IMR-90 (cell line): ENCODE measurements at places on chromosomes 7 and 10.

- no peak for DNase-seq
Observed at GRCh38 chr10:326894-327635, 191.8 kb downstream of the ZMYND11 start.

GRCh38 chr10:119480667-119481066 is 61.9 kb downstream of the RGS10 start:
- DNase-seq, result no peak

DNA sequence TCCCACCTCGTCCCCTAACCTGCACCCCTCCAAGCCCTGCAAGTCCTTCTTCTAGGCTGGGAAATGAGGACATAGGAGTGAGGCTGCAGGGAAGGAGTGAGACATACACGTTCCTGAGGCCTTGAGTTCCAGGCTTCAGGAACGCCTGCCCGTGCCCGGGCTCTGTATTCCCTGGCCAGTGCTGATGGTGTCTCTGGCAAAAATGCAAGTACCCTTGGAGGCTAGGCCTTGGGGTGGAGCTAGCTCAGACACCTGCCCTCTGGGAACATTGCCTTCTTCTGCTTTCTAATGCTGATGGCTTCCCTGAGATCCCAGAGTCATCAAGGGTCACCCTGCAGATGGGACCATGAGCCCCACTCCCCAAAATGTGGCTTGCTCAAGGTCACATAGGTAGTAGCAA is 76.0 kb downstream of the GRK5 start:
- DNase-seq, result no peak

DNA sequence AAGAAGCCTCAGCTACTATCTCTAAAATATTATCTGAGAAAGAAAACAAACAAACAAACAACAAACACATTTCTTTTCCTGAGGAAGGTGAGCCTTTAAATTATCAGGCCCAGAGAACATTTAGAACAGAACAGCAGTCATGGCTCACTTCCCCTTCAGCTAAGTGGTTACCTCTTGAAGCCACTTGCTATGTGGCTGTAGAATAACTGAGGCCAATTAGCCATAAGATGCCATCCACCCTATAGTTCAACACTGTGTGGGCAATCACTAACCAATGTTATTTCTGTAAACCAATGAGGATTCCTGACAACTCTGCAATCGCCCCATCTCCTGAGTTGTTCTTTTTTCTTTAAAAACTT is 3.7 kb upstream of the UPP1 start:
- DNase-seq, result no peak

DNA sequence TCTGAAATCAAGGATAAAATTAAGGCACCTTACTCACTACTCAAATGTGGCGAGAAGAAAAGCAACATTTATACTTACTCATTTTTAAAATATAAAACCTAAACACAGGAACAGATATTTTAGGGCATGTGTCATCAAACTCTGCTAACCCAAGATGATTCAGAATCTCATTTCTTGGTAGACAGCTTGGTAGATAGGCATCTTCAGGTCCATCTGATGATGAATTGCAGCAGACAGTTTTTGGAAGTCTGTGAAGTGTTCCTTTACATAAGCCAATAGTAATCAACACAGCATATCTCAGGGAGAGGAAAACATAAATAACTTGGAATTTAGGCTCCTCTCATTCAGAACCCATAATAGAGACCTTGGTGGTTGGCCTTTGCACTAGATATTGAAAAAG is 3.4 kb downstream of the HIPK2 start:
- peak; percentile 90 for DNase-seq

DNA sequence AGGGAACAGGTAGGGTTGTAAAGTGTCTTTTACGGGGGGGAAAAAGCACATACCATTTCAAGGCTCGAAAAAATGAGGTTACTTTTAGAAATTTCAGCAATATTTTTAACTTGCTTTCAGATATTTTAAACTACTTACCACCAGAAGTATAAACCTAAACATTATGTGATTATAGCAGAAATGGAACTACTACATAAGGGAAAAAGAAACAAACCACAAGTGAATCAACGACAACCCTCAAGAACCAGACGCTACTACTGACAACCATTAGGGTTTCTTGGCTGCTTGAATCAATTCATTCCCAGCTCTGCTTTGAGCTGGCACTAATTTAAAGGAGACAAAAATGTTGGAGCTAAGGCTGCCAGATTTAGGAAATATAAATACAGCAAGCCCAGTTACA is 80.1 kb downstream of the ZFAND4 start:
- DNase-seq, result no peak

DNA sequence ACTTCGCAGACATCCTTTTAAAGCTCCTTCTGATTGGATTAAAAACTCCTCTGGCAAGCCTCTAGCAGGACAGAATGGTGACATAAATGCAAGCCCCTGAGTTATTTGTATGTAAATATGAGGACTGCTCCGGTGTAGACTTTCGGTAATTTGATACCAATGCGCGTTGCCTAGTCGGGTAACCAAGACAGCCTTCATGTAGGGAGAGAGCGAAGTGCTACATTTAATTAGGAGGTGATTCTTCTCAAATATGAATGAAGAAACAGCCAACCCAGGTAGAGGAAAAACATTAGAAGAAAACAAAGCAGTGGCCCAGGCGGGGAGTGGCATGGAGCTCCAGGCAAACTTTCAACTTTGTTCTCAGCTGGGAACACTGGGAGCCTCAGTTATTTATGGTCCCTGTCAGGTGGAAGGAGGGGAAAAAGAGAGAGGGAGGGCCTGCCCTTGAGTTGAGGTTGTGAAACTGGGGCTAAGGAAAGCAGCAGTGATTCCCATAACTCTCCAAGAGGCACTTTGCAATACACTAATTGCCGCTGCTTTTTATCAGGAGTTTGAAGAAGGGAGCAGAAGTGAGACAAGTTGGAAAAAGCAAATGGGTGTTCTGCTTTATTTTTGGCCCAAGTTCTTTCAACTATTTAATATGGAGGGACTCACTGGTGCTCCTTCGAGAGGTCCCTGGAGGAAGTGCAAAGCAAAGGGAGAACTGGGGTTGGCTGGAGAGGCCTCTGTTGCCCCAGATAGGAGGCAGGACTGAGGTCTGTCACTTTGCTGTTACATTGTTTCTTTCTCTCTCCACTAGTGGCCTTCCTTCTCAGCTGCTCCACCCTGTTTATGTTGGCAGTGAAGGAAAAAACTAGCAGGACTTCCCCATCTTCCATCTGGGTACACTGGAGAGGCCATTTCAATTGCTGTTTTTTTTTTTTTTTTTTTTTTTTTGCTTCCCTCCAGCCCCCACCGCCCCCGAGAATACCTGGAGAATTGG is 234.6 kb upstream of the CCDC6 start:
- DNase-seq, result peak; percentile 13

GRCh38 chr7:150569245-150569955 is 2.2 kb downstream of the GIMAP4 start:
- no peak for DNase-seq

GRCh38 chr10:86723009-86723408 is 33.4 kb upstream of the BMPR1A start:
- no peak for DNase-seq

DNA sequence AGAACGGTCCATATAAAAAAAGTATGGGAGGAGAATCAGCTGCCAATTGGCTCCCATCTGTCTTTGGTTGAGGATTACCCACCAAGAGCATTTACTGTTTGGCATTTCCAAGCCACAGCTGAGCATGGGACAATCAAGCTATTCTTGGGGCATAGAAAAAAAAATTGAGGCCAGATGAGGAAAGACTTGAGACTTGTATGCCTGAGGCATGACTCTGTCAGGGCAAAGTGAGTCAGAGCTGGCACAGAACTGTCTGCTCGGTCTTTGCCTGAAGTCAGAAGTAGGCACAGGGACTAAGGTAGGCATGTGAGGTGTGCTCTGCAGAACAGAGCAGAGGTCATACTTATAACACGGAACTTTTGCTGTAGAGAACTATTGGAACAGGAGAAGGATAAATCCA is 126.5 kb upstream of the CHRM2 start:
- DNase-seq, result no peak
